ENCODE measurements at places on chromosomes 1 and 21. TPM values are rescaled to one million over a fixed set of nuclear protein-coding genes. Genes with fewer than 3 reads are reported as not detected.

Gene SLAMF6
- not detected for total RNA-seq

Gene CFHR5
- total RNA-seq, result not detected

Gene SPATA46
- total RNA-seq, result not detected

Gene THAP3
- 12.0 TPM for total RNA-seq

Gene OR6K6
- not detected for total RNA-seq

Gene WASF2
- total RNA-seq, result 54.1 TPM

Gene BARHL2
- total RNA-seq, result not detected

Gene HSD3B1
- not detected for total RNA-seq

Gene ADIPOR1
- 94.6 TPM for total RNA-seq

Gene TAS1R1
- total RNA-seq, result not detected

Gene IFNLR1
- total RNA-seq, result 2.5 TPM

Gene PROK1
- total RNA-seq, result 0.17 TPM

Gene TPTE
- not detected for total RNA-seq

Gene TRIM67
- total RNA-seq, result not detected

Gene GUCA2B
- total RNA-seq, result not detected

- DNase-seq, result no peak
- no peak overlapping the region for H3K27ac ChIP-seq
- no peaks in the 10 kb centered on the region for H3K36me3 ChIP-seq
- H3K27me3 ChIP-seq, result no peaks in the 10 kb centered on the region
Measured at GRCh38 chr1:218925777-218926176, 247.9 kb upstream of the LYPLAL1 start.

DNA sequence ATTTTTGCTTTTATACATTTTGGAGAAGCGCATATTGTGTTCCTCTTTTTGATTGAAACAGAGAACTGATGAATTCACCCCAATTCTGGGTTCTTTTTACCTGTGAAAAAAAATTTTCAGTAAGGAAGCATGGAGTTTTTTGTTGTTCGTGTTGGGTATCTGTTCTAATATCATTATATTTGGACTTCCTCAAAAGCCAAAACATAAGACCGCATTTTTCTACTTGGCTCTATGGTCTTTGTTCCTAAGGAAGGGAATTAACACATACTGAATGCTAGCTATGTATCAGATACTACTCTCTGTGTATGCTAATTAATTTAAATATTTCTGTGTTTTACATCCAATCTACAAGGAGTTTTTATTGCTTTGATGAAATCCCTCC is 12.9 kb downstream of the EPB41 start:
- H3K4me1 ChIP-seq, result no peaks in the 10 kb centered on the region
- H3K4me3 ChIP-seq, result no peak overlapping the region

DNA sequence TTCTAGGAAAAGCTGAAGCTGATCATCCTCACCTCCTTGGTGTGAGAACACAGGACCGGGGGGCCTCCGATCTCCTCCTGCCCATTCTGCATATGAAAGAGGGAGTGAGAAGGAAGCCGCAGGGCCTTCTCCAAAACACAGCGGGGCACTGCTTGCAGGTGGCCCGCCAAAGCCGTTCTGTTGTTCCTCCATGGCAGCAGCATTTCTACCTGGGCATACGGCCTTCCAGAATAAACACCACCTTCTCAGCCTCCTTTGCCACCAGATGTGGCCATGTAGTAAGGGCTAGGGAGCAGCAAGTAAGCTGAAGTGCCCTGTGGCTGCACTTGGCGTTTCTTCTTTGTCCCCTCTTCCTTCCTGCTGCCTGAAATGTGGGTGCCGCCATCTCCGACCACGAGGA is 214.9 kb downstream of the TOMM20 start:
- no peaks in the 10 kb centered on the region for H3K27me3 ChIP-seq
- DNase-seq, result no peak
- no peak overlapping the region for H3K4me3 ChIP-seq
- H3K36me3 ChIP-seq, result no peaks in the 10 kb centered on the region
- H3K27ac ChIP-seq, result peak overlapping the region; percentile 63
- peaks cover 55% of the 10 kb centered on the region for H3K4me1 ChIP-seq

- no peaks in the 10 kb centered on the region for H3K36me3 ChIP-seq
- H3K27me3 ChIP-seq, result peaks cover 100% of the 10 kb centered on the region
- H3K4me1 ChIP-seq, result peaks cover 14% of the 10 kb centered on the region
- no peak overlapping the region for H3K4me3 ChIP-seq
- no peak for DNase-seq
Measured at GRCh38 chr1:156439036-156439776, 61.4 kb downstream of the MEF2D start.

DNA sequence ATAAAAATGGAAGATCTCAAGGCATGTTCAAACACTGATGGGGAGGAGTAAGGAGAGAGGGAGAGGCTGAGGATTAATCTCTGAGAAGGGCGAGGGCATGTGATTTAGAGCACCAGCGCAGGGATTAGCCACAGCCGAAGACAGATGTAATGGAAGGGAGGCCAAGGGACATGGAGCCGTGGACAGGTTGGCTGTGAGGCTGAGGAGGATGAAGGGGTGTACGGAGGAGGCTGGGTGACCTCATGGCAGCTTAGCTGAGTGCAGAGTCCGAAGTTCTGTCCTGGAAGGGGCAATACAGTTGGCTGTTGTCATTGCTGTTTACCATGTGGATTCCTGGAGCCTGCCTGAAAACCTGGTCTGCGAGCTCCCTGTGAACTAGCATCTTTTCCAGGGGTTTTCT is 342.8 kb downstream of the RPS6KC1 start:
- H3K27ac ChIP-seq, result no peak overlapping the region
- no peaks in the 10 kb centered on the region for H3K36me3 ChIP-seq
- H3K27me3 ChIP-seq, result no peaks in the 10 kb centered on the region

GRCh38 chr21:44459712-44460440 is 4.6 kb downstream of the LRRC3 start:
- no peaks in the 10 kb centered on the region for H3K36me3 ChIP-seq
- no peak overlapping the region for H3K4me3 ChIP-seq
- peak; percentile 3 for DNase-seq
- no peak overlapping the region for H3K27ac ChIP-seq
- H3K27me3 ChIP-seq, result no peaks in the 10 kb centered on the region

DNA sequence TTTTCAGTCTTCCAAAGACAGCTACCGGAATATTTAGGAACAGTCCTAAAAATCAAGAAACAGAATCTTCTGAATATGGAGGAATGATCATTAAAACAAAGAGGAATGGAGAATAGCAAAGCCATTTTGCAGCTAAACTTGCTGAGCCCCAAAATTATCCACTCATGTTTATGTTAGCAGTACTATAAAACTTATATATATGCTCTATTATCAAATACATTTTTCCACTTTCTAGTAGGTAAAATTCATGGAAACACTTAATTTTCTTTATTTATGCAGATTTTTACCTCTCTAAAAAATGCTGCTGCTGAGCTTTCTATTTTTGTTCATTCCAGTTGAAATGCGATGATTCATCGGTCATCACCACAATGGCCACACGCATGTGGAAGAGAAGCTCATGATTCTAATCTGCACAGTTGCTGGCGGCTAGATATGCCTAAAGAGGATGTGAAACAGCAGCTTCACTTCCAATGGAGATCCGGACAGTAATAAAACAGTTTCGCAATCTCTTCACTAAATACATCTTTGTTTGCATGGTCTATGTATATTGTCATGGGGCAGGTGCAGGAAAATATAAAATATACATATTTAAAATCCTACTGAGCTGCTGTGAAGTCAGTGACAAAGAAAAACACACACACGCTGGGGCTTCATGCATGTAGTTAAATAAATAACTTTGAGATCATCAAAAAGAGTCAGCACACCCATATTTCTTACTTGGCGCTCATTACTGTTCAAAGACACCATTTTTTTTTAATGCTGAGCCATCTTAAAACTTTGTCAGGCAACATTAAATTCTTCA is 292.2 kb downstream of the SMYD3 start:
- H3K27me3 ChIP-seq, result no peaks in the 10 kb centered on the region
- H3K4me1 ChIP-seq, result peaks cover 21% of the 10 kb centered on the region
- DNase-seq, result no peak
- no peak overlapping the region for H3K27ac ChIP-seq
- H3K4me3 ChIP-seq, result no peak overlapping the region

DNA sequence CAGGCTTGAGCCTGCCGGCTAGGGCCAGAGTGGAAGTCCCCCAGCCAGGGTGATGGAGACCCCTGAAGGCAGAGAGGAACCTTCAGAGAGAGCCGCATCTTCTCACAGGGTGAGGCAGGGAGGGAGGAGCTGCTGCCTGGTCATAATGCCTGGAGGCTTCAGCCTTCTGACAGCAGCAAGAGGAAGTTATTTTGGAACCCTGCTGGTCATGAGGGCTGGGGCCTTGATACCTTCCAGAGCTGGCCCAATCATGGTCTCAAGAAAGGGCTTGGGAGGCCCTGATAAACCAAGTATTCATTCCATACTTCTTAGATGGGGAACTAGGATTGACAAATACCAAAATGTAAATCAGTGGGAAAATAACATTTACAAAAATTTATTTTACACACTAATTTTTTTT is 26.6 kb upstream of the MPZL1 start:
- peaks cover 10% of the 10 kb centered on the region for H3K4me1 ChIP-seq
- H3K4me3 ChIP-seq, result no peak overlapping the region
- no peaks in the 10 kb centered on the region for H3K27me3 ChIP-seq
- no peak overlapping the region for H3K27ac ChIP-seq

- no peaks in the 10 kb centered on the region for H3K27me3 ChIP-seq
- H3K4me1 ChIP-seq, result peaks cover 15% of the 10 kb centered on the region
- H3K4me3 ChIP-seq, result peak overlapping the region; percentile 47
- H3K27ac ChIP-seq, result peak overlapping the region; percentile 78
Measured at GRCh38 chr1:6490181-6491080, 1.0 kb downstream of the PLEKHG5 start.

DNA sequence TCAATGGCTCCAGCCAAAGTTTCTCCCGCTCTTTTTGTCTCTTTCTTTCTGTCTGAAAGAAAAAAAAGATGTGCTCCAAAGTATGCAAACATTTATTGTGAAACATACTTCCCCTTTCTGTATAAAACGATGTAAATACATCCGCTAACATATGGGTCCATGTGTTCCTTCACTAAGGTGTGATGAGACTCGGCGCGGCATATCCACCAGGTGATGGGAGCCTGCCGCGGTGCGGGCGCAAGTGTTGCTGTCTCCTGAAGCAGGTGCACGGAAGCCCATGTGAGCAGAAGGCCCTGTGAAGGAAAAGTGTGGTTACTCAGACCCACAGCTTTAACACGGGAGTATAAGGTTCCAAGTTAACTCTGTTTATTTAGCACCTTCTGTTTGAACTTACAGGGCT is 466.6 kb upstream of the C1orf87 start:
- DNase-seq, result no peak
- H3K27ac ChIP-seq, result no peak overlapping the region
- no peak overlapping the region for H3K4me3 ChIP-seq
- H3K27me3 ChIP-seq, result no peaks in the 10 kb centered on the region

GRCh38 chr1:40648928-40649591 is 16.4 kb downstream of the RIMS3 start:
- no peak overlapping the region for H3K27ac ChIP-seq
- no peaks in the 10 kb centered on the region for H3K4me1 ChIP-seq
- peaks cover 10% of the 10 kb centered on the region for H3K27me3 ChIP-seq
- no peak overlapping the region for H3K4me3 ChIP-seq
- no peak for DNase-seq

DNA sequence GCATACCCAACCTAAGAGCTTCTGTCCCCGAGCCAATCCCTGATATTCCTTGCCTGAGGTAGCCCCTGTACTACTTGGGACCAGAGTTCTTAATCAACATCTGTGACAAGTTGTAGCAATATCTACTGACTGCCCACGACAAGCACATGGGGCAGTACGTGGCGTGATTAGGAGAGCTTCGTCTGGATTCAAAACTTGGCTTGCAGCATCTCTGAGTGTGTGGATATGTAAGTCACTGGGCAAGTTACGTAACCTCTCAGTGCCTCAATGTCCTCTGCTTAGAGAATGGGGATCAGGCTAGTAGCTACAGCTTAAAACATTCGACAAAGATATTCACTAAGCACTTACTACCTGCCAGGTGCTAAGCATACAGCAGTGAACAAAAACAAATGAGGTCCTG is 5.0 kb downstream of the HSPG2 start:
- no peak overlapping the region for H3K4me3 ChIP-seq
- H3K4me1 ChIP-seq, result peaks cover 76% of the 10 kb centered on the region
- H3K27me3 ChIP-seq, result no peaks in the 10 kb centered on the region
- H3K36me3 ChIP-seq, result no peaks in the 10 kb centered on the region
- no peak for DNase-seq

GRCh38 chr1:203351037-203351625 is at the start of gene FMOD:
Gene FMOD (minus strand): TSS chr1:203351122. CDS start chr1:203348270, 2,852 bp downstream.
- H3K27ac ChIP-seq, result peak within 1 kb of the TSS; percentile 87
- H3K4me1 ChIP-seq, result no peaks in the 10 kb centered on the region
- no peaks in the 10 kb centered on the region for H3K36me3 ChIP-seq
- no peaks in the 10 kb centered on the region for H3K27me3 ChIP-seq
- peak; percentile 81 for DNase-seq

DNA sequence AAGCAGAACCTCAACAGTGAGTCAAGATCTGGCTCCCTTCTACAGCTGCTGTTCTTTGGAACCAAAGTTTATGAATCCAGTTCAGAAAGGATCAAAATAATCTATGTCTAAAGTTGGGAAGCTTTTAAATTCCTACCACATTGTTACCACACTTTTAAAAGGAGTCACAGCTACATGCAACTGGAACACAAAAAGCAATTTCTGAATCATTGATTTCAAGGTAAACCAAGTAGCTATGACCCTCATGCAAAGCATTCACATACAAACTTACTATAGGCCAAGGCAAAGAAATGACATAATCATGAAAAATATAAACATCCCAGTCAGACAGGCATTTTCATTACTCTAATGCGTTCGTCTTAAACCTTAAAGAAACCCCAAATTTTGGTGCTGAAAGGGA is 3.5 kb downstream of the SIPA1L2 start:
- H3K36me3 ChIP-seq, result no peaks in the 10 kb centered on the region
- no peak overlapping the region for H3K4me3 ChIP-seq
- H3K27me3 ChIP-seq, result no peaks in the 10 kb centered on the region
- H3K4me1 ChIP-seq, result peaks cover 36% of the 10 kb centered on the region

GRCh38 chr1:194268839-194269238 is 1082.4 kb upstream of the B3GALT2 start:
- no peaks in the 10 kb centered on the region for H3K27me3 ChIP-seq
- H3K4me3 ChIP-seq, result no peak overlapping the region
- H3K36me3 ChIP-seq, result no peaks in the 10 kb centered on the region
- H3K27ac ChIP-seq, result no peak overlapping the region
- no peaks in the 10 kb centered on the region for H3K4me1 ChIP-seq

GRCh38 chr21:45207839-45208626 is 79.7 kb downstream of the POFUT2 start:
- H3K4me1 ChIP-seq, result no peaks in the 10 kb centered on the region
- no peak for DNase-seq
- H3K27me3 ChIP-seq, result no peaks in the 10 kb centered on the region

All from heart right ventricle (tissue), 16 donors.